ENCODE measurements at places on chromosomes 7 and 10.

DNA sequence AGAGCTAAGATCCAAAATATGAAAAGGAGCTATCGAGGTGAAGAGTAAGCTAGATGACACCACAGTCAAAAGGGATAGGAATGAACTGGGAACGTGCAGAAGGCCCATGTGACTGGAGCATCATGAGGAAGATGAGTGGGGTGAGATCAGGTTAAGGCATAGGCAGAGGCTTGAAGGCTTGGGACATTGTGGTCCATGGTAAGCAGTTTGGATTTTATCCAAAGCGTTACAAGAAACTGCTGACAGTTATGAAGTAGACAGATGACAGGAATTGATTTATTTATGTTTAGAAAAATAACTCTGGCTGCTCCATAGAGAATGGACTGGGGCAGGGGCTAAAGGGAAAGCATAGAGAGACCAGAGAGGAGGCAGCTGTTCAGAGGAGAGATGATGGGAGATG lies 18.1 kb upstream of the PANK1 start:
- no peak for DNase-seq

DNA sequence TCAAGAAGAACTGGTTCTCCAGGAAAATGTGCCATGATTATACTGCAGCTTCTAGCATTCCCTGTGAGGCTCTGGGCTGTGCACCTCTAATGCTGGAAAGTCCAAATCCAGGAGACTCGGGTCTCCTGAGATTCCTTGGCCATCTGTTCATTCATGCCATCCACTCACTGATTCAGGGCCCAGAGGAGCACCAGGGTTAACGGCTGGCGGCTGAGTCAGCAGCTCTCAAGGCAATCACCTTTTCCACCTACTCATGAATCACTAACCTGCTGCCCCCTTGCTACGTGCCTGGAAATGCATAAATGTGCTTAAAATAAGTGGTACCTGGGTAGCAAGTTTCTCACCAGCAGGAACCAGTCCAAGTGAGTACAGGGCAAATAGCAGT lies 132.7 kb downstream of the KCNMA1 start:
- DNase-seq: no peak

DNA sequence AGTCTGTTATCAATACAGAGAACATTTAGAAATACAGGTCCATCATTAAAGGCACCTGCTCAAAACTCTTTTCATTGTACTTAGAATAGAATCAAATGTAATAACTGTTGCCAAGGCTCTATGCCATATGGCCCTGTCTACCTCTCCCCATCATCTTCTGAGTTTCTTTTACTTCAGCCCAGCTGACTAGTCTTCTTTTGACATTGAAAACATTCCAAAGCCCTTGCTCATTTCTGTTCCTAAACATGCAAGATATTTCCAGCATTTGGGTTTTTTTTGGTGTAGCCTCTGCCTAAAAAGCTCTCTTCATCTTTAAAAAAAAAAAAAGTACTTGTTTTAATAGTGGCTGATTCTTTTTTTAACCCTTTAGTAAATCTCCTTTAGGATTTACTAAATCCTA lies 165.5 kb upstream of the SMIM30 start:
- no peak for DNase-seq

GRCh38 chr10:75418293-75418692 lies 13.1 kb upstream of the LRMDA start:
- no peak for DNase-seq

DNA sequence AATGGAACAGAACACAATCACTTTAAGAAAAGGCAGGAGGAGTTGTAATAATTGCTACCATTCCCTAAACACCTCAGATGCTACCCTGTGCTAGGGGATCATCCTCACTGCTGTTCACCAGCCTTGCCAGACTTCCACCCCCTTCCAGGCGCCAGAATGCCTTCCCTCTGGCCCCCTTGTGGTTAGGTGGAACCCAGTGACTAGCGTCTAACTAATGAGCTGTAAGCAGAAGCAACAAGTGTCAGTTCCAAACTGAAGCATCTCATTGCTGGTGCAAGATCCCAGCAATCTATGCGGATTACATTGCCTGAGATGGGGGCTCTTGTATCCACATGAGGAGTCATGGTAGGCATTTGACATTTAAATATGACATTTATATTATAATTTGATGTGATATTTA lies 86.6 kb downstream of the FRMD4A start:
- no peak for DNase-seq

GRCh38 chr7:152624228-152624627 lies 51.7 kb downstream of the XRCC2 start:
- DNase-seq: no peak

DNA sequence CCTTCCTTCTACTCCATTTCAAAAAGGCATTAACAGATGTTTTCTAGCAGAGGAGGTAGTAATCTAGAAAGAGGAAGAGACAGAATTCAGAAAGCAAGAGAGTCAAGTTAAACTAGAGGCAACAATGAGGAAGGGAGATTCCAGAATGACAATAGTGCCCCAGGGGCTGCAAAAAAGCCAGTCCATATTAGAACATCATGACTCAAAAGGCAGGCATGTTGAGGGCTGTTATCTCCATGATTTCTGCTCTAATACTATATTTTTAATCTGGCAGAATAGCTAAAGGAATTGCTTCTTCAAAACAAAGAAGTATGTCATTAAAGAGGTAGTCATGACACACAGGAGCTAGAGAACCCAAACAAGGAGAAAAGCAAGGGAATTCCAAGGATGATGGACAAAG lies 599.6 kb downstream of the INHBA start:
- DNase-seq: no peak

GRCh38 chr7:31070991-31071644 lies 19.0 kb downstream of the ADCYAP1R1 start:
- DNase-seq: no peak

DNA sequence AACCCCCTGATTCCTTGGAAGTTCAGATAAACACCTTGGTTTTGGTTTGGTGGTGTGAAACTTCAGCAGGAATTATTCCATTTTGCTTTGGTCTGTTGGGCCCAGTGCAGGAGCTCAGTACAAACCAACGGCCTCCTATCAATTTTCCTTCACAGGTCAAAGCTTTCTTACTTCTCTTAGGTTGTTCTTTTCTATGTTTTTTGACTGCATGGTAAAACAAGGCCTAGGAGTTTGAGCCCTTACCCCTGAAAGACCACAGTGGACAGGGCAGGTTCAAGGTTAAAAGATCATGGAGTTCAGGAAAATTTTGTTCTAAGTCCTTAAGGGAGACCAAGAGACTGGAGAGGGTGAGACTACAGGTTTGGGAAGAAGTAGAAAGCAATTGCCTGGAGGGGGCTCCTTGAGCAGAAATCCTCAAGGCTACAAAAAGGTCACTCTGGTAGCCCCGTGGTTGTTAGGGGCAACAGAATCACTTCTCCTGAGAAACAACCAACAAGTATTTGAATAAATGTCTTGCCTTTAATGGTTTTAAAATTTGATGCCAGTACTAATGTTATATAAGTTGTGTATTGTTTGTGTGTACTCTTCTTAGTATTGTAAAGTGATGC lies 40.9 kb upstream of the FHIP2A start:
- no peak for DNase-seq

DNA sequence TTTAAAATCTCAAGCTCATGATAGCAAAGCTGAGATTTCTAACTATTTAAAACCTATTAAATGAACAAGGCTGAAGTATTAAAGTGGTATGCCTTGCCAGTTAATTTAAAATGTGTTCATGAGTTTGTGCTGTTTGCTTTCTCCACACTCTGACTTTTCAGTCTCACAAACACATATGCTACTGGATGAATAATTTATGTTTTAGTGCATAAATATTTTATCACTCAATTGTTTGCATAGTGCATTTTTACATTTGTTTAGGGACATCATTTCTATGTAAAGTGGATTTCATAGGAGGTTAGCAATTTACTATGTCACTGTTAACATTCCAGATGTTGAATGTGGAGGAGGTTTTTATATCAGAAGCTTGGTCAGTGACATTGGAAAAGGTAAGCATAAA lies 36.0 kb downstream of the TRUB1 start:
- DNase-seq: no peak

- DNase-seq: no peak
Observed at GRCh38 chr7:17058568-17058967, 176.8 kb upstream of the AGR3 start.

- peak; percentile 70 for DNase-seq
Observed at GRCh38 chr10:70478191-70479164, at the start of gene PALD1. Gene PALD1, plus strand, starts transcription at chr10:70478767. Its CDS starts 47,185 bp downstream, at chr10:70525952.

DNA sequence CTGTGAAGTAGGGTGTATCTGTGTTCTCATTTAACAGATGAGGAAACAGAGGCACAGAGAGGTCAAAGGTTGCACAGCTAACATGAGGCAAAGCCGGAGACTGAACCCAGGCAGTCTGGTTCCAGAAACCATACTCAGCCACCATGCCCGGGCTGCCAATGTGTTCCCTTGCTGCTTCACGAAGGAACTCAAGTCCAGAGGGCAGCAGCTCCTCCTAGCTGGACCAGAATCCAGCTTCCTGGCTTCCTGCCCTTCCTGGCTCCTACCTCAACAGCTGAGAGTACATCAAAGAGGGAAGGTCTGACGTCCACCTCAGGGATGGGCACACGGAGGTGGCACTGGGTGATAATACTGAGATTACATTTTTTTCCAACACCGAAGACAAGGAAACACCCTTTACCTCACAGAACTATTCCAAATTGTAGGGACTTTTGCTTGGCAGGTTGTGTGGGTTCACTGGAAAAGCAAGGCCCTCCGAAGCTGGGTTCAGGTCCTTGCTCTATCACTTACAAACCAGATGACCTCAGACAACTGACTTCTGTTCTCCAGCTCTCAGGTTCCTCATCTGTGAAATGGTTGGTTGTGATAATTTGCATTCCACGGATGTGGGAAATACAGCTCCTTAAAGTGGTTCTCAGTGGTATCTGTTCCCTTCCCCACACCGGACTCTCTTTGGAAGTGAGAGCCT lies 154.1 kb upstream of the ZMIZ1 start:
- DNase-seq: no peak

DNA sequence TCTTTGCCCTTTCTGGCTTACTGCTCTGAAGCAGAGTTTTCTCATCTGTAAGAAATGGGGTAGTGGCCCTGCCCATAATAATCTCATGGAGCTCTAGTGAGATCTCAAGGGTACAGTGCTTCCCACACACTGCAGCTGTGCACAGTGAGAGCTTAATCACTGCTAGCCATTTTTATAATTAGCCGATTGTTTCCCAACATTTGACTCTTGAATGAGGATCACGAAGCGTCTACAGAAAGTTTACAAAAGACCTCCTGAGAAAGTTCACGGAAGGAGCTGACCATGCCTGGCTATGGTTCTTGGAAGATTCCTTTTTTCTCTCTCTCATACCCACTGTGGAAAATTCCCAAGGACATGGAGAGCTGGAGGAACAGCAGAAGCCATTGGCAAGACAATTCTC lies 70.4 kb downstream of the FAM171A1 start:
- DNase-seq: no peak

DNA sequence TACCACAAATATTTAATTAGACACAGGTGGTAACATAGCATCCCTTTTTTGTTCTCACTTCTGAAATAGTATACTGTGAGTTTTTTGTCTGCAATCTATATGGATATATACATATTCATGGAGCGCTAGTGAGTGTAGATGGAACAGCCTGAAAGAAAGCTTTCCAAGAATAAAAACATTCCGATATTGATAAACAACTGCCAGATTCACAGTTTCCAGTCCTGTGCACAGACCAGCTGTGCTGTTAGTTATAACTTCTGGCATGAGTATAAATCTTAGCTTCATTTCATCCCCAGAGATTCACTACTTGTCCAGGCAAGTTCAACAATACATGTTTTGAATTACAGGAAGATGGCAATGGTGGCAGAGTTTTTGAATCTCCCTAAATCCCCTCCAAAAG lies 467.1 kb upstream of the STEAP1 start:
- DNase-seq: no peak

DNA sequence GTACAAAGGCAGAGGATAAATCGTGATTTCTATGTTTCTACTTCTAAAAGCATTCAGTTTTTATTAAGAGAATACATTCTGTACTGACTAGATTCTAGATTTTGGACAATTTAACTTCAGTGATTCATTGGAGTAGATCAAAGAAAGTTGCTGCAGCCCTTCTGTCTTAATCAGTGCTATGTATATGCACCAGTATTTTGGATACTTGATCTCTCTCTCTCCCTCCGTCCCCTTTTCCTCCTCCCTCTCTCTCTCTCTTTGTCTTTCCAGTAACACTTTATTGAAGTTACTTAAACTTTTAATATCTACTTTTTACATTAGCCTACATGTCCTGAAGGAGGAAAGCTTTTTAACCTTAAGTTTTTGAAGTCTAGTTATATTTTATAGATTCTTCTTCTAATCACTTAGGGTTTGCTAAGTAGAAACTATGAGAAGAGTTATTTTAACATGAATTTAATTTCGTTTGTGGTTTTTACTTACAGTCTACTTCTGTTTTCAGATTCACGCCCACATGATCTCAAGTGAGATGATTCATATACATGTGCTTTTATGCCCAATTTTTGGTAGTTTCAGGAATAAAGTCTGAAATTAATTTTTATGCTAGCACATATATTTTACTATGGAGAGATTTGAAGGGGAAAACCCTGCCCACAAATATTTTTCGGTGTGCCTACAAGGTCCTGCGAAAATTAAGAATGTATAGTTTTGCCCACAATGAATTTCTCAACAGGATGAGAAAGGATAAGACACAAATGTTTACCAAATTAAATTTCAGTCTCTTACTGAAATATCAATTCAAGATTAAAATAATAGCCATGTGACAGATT lies 9.1 kb downstream of the MDFIC start:
- DNase-seq: no peak

DNA sequence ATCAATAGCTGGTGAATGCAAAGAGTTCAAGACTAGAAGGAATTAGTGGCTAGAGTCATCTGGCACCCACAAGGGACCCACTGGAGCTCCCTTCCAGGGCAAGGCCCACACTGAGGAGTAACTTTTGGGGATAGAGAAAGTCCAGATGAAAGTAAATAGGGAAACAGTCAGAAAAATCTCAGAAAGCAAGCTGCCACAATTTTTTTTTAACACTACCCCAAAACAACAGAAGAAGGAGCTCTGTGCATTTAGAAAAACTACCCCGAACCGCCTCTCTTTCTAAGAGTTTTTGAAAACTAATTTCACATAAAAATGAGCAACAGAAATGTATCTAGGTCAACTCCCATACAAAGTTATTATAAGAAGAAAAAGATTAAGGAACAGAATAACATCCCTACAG lies 42.2 kb downstream of the AOAH start:
- no peak for DNase-seq

- no peak for DNase-seq
Observed at GRCh38 chr7:16345979-16346958, 75.1 kb downstream of the CRPPA start.

GRCh38 chr10:93261961-93262610 lies 188.4 kb downstream of the CYP26A1 start:
- no peak for DNase-seq

DNA sequence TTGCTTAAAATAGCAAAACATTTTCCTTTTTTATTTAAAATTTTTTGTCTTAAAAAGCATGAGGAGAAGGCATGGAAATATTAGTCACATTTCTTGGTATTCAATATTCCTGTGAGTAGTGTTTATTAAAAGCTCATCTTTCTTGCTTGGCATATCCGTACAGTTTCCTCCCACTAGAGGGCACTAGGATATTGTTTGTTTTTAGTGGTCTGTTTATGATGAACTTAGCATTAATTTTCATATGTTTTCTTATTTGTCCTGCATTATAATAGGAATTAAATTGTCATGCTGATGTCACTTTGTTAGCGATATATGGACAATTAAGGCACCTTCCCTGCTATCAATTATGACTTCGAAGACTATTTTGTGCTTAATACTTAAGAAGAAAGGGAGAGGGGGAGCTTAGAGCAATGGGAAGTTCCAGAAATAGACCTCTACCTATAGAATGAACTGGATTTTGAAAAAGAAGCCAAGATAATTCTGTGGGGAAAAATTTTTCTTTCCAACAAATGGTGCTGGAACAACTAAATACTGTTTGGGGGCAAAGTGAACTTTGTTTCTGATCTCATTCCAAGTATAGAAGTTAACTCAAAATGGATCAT lies 91.0 kb upstream of the STRIP2 start:
- no peak for DNase-seq

Data from stimulated activated CD4-positive, alpha-beta T cell treated with anti-CD3 and anti-CD28 coated beads, Interleukin-15, amount 100 ng/mL, for 24 hours (primary cell).